Adrenal gland (tissue), 19 donors: ENCODE measurements at places on chromosomes 4 and X. TPM values are rescaled to one million over a fixed set of nuclear protein-coding genes. Genes with fewer than 3 reads are reported as not detected.

GRCh38 chr4:108139089-108139488, 29.6 kb downstream of the LEF1 start:
- DNase-seq: no peak

- peak; percentile 20 for DNase-seq
These were observed 67.4 kb upstream of the HELT start for GRCh38 chr4:184950926-184951325.

- peak; percentile 44 for DNase-seq
These were observed 1.5 kb downstream of the SASH3 start for GRCh38 chrX:129781134-129781672.

- DNase-seq: no peak
These were observed 128.6 kb downstream of the SLC39A8 start for GRCh38 chr4:102216666-102217065.

GRCh38 chr4:38752941-38753806, 29.6 kb downstream of the TLR10 start:
- DNase-seq: peak; percentile 72

- no peak for DNase-seq
These were observed 24.2 kb downstream of the MAGED1 start for GRCh38 chrX:51917604-51918003.

HPGD gene
- total RNA-seq: 443 TPM

S100G gene
- total RNA-seq: 0.33 TPM

FDCSP gene
- not detected for total RNA-seq

DNA sequence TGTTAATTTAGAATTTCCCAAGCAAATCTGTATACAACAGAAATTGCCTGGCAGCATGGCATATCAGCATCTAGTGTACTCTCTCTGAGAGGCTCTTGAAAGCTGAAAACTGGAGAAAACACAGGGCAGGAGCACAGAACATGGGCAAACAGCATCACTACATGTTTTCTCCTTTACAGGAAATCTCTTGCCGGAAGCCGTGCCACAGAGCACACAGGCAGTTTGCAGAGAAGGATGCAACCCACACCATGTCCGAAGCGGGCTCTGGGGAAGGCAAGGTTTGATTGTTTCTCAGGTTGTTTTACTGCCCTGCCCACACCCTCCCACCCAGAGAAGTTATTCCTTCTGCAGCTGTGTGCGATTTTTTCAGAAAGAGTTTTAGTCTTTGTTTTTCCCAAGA, 41.1 kb upstream of the FAM9C start:
- no peak for DNase-seq

DNA sequence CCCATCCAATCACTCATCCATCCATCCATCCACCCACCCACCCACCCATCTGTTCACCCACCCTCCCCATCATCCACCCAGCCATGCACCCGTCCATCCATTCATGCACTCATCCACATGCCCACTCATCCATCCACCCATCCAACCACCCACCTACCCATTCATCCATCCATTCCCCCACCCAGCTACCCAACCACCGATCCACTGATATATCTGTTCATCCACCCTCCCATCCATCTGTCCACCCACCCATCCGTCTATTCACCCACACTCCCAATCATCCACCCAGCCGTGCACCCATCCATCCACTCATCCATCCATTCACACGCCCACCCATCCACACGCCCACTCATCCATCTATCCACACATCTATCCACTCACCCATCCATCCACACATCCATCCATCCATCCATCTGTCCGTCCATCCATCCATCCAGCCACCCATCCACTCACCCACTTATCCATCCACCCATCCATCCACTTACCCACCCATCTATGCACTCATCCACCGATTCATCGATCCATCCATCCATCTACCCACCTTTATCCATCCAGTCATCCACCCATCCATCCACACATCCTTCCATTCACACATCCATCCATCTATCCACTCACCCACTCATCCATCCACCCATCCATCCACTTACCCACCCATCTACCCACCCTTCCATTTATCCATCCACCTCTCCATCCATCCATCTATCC, 28.4 kb downstream of the ASMTL start:
- DNase-seq: no peak

DNA sequence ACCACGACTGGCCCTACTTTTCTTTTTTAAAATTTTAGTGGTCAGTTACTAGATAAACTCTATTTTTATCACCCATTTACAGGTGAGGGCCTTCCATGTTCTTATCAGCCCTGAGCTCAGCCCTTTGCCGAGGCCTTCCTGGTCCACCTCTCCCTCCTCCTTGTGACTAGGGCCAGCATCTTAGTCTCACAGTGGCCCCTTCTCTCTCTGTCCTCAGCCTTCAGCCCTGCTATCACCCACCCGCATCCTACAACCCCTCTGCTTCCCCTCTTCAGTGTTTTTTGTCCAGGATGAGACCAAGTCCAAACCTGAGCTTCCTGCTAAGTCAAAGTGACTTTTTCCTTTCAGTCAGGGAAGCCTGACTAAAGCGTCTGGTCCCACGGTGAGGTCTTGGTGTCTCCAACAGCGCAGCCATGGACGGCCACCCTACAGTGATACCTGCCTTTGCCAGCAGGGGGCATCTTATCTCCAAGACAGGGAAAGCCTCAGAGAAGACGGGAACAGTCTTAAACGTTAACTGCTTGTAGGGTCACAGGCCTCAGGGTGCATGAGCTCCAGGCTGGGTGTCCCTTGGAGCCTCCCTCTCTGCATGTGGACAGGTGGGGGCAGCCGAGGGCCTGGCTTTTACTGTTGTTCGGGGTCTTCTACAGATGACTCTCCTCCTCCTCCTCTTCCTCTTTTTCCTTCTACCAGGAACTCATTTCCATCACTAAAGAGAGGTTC, 11.7 kb upstream of the GAGE10 start:
- DNase-seq: peak; percentile 37

LANCL3 gene
- total RNA-seq: 0.19 TPM

DNA sequence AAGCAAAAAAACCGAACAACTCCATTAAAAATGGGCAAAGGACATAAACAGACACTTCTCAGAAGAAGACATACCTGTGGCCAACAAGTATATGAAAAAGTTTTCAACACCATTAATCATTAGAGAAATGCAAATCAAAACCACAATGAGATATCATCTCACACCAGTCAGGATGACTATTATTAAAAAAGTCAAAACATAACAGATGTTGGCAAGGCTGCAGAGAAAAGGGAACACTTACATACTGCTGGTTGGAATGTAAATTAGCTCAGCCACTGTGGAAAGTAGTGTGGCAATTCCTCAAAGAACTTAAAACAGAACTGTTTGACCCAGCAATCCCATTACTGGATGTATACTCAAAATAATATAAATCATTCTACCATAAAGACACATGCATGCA, 436.3 kb downstream of the KLHL13 start:
- DNase-seq: no peak

DNA sequence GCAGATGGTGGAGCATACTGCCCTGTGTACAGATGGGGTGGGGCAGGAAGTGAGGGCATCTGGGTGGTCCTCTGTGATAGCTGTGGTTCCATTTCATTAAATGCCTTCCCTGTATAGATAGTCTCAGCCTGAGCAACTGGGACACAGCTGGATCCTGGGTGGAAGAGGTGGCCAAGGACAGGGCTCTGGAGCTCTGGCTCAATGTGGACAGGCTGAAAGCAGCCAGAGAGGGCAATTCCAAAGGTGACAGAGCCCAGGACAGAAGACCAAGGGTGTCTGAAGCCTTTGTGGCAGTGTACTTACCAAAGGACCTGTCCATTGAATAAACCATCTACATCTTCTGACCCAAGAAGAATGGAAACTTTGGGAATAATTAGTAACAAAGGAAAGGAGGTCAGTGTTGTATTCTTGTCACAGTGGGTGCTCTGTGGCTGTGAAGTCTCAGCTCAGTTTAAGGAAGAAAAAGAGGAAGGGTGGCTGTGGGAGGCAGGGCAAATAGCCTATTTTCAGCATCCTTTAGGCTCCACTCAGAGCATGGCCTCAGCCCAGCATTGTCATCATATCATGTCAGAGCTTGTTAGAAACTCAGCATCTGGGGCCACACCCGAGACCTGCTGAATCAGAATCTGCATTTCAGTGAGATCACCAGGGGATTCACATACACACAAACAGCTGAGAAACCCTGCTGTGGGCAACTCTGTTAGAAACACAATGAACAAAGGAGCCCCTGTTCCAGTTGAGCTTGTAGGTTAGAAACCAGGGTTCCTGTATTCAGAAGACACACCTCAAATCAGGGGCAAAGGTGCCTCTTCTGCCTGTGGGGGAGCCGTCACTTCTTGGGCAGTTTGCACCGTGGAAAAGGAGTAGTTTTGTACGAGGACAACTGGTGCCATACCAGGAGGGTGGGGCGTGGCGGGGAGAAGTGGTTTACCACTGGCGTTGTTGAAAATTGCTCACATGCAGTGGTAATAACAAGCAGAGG, 168.6 kb downstream of the PTTG2 start:
- no peak for DNase-seq

DNA sequence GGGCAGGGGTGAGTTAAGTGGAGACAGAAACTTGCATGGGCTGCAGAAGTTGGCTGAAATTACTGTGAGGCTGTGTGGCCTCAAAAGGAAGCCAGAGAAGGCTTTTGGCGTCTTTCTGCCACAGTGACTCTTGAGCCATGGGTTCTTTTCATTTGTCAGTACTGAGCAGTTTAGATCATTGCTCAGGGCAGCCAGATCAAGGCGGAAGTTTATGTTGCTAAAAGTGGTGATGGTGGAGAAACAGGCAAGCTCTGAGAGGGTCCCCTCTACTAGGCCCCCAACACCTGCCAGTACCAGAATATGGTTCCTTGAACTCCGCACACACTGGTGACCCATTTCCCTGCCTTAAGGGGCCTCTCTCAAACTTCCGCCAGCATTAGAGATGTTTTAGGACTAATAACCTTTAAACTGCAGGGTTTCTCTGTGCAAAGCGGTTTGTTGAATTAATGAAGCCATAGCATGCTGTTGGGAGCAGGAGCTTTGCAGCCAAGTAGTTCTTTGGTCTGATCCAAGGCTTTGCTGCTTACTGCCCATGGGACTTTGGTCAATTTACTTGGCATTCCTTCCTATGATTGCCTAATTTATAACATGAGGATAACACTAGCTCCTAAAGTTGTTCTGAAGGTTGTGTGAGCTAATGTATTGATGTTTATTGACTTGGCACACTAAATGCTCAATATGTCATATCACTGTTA, 34.5 kb downstream of the RNF175 start:
- no peak for DNase-seq

GRCh38 chrX:47749185-47749967, 87.3 kb upstream of the ZNF81 start:
- no peak for DNase-seq

ARMCX4 gene
- total RNA-seq: 20.6 TPM

DNA sequence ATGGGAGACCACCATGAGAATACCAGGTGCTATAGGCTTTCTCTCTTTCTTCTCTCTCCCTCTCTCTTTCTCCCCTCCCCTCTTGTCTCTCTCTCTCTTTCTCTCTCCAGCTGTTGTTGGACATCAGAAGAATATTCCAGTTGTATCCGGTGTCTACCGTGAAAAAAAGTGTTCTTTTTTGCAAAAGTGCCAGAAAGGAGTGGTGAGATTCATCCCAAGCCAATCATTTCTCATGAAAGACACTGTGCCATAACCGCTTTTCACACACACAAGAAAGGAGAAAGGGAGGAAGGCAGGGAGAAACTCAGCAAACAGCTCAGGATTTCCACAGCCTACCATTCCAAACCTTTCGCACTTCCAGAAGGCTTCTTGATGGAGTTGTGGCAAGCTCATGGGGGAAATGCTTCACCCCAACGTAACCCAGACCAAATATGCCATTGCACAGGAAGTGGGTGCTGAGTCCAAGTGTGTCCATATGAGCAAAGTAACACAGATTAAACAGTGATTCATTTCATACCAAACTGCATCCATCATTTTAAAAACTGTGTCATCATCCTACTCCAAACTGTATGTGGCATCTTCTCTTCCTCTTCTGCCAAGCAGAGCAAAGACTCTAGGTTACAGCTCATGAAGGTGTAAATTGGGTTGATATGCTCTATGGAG, 224.0 kb downstream of the APBB2 start:
- no peak for DNase-seq

MAEA gene
- 96.8 TPM for total RNA-seq

DNA sequence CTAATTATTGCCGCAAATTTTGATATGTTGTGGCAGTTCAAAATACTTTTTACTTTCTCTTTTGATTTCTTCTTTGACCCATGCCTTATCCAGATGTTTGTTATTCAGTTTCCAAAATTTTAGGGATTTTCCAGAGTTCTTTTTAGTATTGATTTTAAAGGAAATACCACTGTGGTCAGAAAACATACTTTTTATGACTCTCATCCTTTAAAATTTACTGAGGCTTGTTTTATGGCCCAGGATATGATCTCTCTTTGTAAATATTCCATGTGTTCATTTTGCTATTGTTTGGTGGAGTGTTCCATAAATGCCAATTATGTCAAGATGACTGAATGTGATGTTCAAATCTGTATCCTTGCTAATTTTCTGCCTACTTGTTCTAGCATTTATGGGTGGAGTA, 272.3 kb upstream of the DIPK2B start:
- DNase-seq: no peak

NDP gene
- total RNA-seq: 0.38 TPM

PDZD4 gene
- 4.8 TPM for total RNA-seq

- DNase-seq: no peak
These were observed 49.7 kb upstream of the DDIT4L start for GRCh38 chr4:100240008-100240407.

MTNR1A gene
- not detected for total RNA-seq

DOK7 gene
- total RNA-seq: 2.8 TPM

GIMD1 gene
- not detected for total RNA-seq

- DNase-seq: no peak
These were observed 209.4 kb upstream of the NEIL3 start for GRCh38 chr4:177100307-177100706.

PPP4R3C gene
- total RNA-seq: not detected

ETDC gene
- total RNA-seq: not detected

AVPR2 gene
- 0.81 TPM for total RNA-seq

PABPC5 gene
- 18.6 TPM for total RNA-seq
